Activated CD4-positive, alpha-beta memory T cell treated with anti-CD3 and anti-CD28 coated beads for 36 hours (primary cell): ENCODE measurements at places on chromosomes 2 and 18.

DNA sequence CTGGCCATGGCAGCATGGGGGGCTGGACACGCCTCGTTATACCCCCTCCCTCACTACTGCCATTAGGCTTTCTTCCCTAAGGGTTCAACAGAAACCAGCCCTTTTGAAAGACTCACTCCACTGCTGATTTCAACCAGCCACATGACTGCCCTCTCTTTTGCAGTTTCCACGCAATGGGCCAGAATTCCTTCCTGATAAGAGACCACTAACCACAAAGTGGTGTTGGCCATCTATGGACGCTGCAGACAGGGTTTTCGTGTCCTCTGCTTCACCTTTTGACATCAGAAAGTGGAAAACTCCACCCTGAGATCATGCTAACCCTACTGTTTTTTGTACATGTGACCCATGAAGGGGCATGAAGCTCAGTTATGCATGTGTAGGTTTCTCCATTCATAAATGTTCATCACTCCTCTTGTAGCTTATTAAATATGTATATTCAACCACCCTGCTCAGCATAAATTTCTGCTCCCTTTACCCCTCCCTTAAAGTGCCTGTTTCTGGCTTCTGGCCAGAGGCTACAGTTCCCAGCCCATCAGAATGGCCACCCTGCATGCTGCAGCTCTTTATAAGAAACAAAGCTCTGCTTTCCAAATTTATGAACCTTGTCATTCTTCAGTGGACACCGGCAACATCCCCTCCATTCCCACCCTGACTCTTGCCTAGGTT is 106.6 kb upstream of the MSH6 start:
- DNase-seq, result no peak

DNA sequence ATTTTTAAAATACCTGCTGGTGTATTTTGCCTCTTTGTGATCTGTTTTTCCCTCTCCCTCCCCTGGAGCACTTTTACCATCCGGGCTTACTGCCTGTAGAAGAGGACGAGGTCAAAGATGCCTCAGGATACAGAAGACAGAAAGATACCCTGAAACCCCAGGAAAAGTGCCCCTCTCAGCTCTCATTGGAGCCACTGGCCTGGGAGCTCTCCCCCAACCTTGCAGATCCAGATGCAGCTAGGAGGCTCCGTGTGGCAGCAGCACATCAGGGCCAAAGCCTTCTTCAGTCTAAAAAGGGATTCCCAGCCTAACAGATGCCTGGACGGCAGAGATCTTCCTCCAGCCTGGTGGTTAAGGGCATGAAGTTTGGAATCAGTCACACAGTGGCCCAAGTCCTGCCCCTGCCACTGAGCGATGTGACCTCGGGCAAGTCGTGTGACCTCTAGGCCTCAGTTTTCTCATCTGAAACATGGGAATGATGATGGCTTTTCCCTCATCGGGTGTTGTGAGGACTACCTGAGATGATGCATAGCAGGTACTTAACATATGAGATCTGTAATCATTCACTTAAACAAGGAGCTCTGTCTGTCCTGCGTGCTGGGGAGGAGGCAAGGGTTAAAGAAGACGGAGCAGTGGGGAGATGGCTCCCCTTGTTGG is 239.4 kb downstream of the DYSF start:
- no peak for DNase-seq

DNA sequence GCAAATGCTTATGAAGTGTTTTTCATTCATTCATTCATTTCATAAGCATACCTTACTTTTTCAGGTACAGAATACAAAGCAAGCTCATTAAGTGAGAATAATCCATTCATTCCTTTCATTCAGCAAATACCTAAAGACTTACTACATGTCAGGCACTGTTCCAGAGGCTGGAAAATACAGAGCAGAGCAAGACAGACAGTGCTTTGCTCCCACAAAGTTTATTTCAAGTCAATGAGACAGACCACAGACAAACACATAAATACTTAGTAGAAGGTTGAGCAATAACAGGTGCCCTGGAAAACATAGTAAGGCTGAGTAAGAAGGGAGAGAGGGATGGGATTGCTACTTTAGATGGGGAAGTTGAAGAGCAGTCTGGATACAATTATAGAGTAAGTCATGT is 309.8 kb downstream of the C1D start:
- no peak for DNase-seq

DNA sequence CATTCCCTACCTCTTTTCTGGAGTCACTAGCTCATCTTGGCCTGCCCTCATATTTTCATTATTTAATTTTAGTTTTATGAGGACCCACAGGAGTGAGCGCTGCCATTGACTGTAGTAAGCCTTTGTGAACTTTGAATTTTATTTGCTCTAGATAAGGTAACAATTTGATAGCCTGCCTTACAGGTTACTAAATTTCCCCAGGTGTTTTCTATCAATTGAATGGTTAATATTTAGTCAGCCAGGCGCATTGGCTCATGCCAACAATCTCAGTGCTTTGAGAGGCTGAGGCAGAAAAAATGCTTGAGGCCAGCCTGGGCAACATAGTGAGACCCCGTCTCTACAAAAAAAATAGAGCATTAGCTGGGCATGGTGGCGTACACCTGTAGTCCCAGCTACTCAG is 50.2 kb downstream of the DAW1 start:
- no peak for DNase-seq

DNA sequence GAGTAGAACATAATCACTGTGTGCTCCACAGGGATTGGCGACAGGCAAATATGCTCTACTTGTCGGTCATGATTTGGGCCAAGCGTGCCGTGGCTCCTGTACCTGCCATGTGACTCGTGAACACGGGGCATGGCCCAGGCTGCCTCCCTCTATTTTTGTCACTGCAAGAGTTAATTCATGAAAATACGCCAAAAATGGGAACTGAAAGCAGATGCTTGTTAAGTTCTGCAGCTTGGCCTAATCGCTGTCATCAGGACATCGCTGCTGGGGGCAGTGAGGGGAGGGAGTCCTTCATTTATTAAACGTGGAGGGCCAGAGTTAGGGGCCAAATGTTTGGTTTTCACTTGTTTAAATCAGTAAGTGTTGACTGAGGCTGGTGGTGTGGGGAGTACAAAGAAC is 177.8 kb downstream of the BCL2 start:
- no peak for DNase-seq

GRCh38 chr2:105235388-105236059 is 6.0 kb upstream of the GPR45 start:
- DNase-seq, result peak; percentile 77

DNA sequence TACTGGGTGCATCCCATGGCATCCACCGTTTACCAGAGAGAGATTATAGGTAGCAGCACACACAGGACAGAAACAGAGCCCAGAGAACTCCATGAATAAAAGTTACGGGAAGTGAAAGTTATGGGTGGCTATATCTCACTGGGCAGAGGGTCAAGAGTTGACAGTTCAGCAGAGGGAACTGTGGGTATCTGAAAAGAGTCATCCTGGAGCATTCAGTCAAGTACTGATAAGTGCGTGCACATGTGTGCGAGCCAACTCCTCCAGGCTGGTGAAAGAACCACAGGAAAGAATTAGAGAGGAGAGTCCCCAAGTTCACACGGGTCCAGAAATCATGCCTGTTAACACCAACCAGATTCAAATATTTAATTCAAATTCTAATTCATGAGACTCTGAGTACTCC is 1588.2 kb downstream of the LRP1B start:
- DNase-seq, result no peak

GRCh38 chr18:11902522-11903292 is 5.4 kb downstream of the MPPE1 start:
- no peak for DNase-seq

DNA sequence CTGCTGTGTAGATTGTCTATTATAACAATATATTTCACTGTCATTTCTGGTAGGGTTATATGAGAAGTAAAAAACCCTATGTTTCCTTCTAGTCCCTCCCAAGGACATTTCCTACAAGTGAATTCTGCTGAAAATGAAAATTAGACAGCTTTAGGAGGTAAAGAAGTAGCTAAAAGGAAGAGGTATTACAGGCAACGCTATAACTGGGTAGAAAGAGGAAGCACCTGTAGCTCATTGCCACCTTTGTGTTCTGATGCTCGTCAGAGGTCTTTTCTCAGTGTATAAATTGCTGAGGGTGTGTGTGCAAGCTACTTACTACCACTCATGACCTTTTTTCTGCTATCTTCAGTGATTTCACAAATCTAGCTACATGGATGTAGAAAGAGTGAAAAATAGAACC is 1.4 kb downstream of the DNAJC10 start:
- DNase-seq, result no peak

DNA sequence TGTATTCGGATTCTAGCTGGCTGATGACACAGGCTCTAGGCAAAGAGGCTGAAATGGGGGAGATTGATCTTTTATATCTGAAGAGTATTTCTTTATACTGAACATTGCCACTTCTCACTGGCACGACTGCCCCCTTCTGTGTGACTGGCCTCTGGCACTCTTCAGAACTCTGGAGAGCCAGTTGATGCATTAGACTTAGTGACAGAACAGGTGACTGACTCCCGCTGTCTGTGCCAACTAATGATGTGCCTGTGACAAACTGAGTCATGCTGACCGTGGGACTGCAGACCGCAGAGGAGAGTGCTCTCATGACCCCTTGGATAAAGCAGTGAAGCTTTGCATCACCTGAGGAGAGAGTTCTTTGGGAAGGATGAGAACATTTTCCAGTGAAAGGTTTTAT is 14.4 kb downstream of the MGAT5 start:
- DNase-seq, result no peak

GRCh38 chr2:241151934-241152660 is 1.8 kb downstream of the PPP1R7 start:
- no peak for DNase-seq

- DNase-seq, result no peak
These were observed 1.2 kb downstream of the REV1 start for GRCh38 chr2:99488539-99489062.

GRCh38 chr2:127024769-127025358 is 82.1 kb downstream of the BIN1 start:
- DNase-seq, result no peak

- peak; percentile 7 for DNase-seq
These were observed 49.3 kb downstream of the CIB4 start for GRCh38 chr2:26591619-26592505.

DNA sequence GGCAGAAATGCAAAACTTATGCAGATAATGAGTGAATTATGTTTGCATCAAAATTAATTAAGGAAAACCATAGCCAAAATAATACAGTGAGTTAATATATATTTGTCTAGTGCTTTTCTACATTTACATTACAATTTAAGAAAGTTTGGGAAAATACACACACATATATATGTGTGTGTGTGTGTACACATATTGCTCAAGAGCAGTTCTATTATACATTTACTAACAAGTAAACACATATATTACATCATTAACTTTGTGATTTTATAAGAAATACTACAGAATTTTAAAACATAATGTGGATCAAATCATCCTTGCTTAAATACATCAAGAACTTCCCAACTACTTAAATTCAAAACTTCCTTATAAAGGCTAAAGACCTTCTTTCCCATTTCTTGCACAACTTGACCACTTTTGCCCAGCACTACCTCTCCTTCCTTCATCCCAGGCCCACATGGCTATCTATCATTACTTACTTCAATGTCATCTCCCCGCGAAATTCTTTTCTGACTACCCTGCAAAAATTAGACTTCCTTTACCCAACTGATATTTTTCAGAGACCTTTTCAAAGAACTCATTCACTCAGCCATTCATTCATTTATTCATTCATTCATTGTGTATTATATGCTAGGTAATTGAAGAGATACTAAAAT is 68.4 kb downstream of the COL5A2 start:
- DNase-seq, result no peak

DNA sequence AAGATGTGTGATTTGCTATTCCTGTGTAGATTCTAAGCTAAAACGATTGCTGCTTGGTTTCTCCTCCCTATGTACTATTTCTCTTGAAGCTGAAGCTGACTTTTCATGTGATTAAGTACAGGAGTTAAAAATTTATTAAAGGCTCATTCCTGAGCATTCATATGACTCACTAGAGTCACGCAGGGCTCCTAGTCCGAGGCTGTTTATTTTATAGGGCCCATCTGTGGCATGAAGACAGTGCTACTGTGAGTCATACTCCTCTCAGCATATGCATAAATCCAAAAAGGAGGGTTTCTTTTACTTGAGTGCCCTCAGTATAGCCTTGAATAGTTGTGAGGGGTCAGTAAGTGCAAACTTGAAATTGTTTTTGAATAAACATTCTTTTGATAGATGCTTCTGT is 378.8 kb downstream of the PTPRM start:
- no peak for DNase-seq

GRCh38 chr2:6181525-6181924 is 489.3 kb downstream of the SOX11 start:
- DNase-seq, result no peak

DNA sequence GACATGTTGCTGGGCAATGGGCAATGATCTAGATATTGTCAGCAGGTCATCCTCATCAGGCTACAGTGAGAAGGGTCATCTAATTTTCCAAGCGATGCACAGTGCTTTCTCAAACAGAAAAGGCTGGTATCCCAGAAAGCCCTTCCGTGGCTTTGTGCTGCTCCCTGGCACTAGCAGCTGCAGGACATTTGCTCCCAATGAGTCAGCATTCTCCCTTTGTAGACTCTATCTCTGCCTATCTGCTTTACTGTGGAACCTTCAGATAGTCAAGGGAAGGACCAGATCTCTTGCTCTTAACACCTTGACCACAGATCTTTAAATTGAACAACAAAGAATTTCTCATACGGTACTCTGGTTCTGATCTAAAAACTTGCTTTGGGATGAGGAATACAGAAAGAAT is 101.4 kb downstream of the CDH2 start:
- DNase-seq, result no peak

DNA sequence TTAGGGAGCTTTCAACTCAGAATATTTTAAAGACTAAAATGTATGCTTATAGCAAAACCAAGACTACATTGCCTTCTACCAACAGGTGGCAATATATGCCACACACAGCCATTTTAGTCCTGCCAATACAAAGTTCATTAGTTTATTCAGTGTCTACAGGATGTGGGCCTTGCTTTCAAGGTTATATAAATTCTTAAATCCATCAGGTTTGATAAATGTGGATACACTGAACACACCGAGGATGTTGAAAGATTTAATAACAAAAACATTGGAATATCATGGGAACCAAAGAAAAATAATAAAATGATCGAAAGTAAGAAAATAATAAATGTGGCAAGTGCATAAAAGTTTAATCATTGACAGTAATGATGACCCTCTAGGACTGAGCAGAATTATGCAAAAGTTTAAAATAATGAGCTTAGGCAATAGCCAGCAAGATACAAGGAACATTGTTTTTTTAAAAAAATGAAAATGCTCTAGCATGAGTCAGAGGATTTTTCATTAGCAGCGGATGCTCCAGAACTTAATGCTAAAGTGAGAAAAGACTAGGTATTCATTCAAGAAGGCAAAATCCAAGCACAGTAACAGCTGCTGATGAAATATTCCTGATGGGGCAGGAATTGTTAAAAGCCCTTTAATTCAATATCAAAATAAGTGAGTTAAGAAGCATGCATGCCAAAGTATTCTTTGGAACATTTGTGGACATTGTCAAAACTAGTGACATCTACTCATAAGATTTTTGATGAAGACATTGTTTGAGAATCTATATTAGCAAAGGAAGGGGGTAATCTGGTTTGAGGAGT is 14.2 kb downstream of the SCN9A start:
- DNase-seq, result no peak

GRCh38 chr2:120680136-120680761 is 55.4 kb upstream of the GLI2 start:
- peak; percentile 79 for DNase-seq
